ENCODE measurements at places on chromosomes 16 and 17.

DNA sequence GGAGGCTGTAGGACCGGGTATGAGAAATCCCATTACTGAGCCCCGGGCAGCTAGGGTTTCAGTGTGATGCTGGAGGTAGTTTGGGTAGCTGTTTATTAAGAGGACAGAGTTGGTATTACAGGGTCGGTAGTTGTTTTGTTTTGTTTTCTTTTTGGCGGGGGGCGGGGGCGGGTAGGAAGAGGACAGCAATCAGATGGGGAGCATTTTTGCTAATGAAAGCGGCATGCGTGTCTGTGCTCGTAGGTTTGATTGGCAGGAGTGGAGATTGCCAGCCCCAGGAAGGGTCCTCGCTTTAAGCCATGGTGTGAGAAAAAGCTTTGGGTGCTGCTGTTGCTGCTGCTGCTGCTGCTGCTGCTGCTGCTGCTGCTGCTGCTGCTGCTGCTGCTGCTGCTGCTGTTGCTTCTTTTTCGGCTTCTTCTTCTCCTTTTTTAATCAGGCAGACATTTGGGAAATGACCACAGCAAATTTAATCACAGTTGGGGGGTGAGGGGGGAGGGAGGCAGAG is 498.5 kb upstream of the ZFHX3 start:
- peak; percentile 44 for DNase-seq

DNA sequence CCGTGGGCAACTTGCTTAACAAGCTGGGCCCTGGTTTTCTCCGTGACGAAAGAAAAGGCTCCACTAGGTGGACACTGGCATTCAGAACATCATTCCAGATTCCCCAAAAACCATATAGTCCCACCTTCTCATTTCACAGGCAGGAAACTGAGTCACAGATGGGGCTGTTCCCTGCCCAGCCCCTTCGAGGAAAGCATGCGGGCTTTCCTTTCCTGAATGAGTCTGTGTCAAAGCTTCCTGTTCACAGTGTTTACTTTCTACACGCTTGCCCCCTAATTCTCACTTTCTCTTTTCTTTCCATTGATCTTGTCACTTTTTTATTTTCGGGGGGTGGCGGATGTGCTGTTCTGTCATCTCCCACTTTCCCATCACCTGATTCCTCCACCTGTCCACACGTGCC is 10.3 kb upstream of the LGALS9 start:
- DNase-seq, result no peak

- DNase-seq, result no peak
Measured at GRCh38 chr16:23408823-23409298, 44.1 kb downstream of the COG7 start.

DNA sequence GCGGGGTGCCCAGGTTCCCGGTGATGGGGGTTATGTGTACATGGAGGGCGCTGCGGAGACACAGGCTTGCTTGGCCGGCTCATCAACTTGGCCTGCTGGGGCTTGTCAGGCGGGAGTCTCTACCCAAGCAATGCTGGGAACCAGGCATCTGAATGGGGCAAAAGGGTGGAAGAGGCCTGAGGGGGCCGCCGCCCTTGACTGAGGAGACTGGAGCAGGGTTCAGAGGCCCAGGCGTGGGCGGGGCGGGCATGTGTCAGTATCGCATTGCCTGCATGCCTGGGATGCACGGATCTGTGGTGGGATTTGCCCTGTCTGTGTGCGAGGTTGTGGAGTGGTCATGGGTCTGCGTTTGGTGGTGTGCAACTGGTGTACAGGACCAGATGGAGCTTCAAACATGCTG is 21.1 kb downstream of the ARHGAP23 start:
- no peak for DNase-seq

- no peak for DNase-seq
Measured at GRCh38 chr16:74627506-74628220, 20.7 kb upstream of the GLG1 start.

DNA sequence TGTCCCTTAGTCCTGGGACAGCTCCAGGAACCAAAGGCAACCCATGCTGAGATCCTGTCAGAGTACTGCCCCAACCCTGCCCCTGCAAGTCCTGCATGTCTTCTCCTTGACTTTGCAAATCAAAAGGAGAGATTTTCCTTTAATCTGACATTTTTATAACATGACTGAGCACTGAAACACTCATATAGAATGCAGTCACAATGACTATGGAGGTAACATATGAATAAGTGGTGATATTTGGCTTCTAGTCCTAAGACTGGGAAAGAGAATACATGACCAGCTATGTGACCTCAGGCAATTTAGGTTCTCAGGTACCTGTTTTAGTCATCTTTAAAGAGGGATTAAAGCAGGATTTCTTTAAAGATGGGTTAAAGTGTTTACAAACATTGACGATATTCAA is 941.6 kb upstream of the CDH8 start:
- no peak for DNase-seq
